ENCODE measurements at places on chromosomes 1 and 21. TPM values are rescaled to one million over a fixed set of nuclear protein-coding genes. Genes with fewer than 3 reads are reported as not detected.

GRCh38 chr1:174870319-174870718 is 129.4 kb upstream of the CACYBP start:
- DNase-seq: no peak

GRCh38 chr1:94036730-94037129 is 84.2 kb downstream of the ABCA4 start:
- no peak for DNase-seq

DNA sequence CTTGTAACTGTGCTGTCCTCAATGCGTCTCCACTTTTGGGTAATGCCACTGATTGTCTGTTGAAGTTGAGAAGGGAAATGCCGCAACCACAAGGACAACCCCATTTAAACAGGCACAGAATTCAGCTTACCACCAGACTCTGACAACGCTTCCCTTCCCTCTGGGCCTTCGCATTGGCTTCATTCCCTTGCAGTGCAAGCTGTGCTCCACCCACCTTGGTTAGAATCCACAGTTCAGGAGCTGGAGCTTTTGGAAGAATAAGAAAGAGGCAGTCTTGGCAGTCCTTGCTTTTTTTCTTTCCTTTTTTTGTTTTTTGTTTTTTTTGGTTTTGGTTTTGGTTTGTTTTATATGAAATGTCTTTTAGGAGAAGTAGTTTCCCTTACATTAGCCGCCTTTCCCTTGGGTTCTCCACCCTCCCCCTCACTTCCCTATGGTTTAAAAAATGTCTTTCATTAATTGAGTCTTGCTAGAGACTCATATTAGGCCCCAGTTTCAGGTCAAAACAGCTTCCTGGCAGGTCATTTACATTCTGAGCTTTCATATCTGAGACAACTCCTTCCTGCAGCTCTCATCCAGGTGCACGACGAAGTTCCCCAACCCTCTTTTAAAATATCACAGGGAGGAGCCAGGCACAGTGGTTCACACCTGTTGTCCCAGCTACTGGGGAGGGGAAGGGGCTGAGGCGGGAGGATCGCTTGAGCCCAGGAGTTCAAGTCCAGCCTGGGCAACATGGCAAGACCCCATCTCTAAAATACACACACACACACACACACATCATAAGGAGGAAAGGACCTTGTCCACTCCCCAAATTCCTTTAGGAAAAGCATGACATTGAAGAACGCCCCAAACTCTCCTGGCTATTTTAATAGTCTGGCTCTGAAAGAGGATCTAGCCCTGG is 20.7 kb upstream of the LAX1 start:
- no peak for DNase-seq

- no peak for DNase-seq
Observed at GRCh38 chr1:119324198-119324597, 44.4 kb upstream of the HAO2 start.

- peak; percentile 74 for DNase-seq
Observed at GRCh38 chr21:42923553-42924432, 1.6 kb downstream of the ERVH48-1 start.

DNA sequence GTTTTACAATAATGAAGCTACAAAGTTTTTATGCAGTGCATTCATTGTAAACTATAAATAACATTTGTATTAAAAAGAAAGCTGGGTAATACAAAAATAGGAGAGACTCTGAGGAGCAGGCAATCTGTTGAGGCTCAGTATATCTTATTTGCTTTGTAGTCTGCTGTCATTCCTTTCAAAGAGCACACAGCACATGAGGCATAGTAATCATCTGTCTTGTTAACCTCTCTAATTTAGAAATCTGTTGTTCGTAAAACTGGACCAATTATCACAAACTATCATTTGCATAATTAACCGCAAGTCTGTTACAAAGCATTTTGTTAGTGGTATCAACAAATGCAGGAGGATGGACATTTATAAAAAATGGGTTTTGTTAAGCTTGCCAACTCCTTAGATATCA is 51.0 kb downstream of the SELENOF start:
- no peak for DNase-seq

The OR2T35 gene
- not detected for total RNA-seq

The KRTAP27-1 gene
- not detected for total RNA-seq

Measured in PC-9 (cell line).